ENCODE measurements at places on chromosomes 7 and 10.

GRCh38 chr7:107943018-107943417 is 52.0 kb downstream of the DLD start:
- no peak for DNase-seq

- DNase-seq, result no peak
Observed at GRCh38 chr7:71454981-71455380, 323.0 kb downstream of the GALNT17 start.

- DNase-seq, result no peak
Observed at GRCh38 chr10:89364531-89364930, 13.3 kb upstream of the IFIT1B start.

DNA sequence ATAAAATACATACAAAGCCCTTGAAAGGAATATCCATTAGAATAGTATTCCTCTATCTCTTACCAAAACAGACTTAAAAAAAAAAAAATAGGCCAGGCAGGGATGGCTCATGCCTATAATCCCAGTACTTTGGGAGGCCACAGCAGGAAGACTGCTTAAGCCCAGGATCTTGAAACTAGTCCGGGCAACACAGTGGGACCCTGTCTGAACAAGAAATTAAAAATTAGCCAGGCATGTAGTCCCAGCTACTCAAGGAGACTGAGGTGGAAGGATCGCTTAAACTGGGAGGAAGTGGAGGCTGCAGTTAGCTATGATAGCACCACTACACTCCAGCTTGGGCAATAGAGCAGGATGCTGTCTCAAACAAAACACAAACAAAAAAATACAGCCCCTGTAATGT is 9.6 kb downstream of the PDLIM1 start:
- DNase-seq, result no peak

- DNase-seq, result no peak
Observed at GRCh38 chr7:115476671-115477181, 553.8 kb downstream of the TFEC start.

GRCh38 chr10:34677591-34677990 is 137.5 kb downstream of the PARD3 start:
- DNase-seq, result peak; percentile 4

DNA sequence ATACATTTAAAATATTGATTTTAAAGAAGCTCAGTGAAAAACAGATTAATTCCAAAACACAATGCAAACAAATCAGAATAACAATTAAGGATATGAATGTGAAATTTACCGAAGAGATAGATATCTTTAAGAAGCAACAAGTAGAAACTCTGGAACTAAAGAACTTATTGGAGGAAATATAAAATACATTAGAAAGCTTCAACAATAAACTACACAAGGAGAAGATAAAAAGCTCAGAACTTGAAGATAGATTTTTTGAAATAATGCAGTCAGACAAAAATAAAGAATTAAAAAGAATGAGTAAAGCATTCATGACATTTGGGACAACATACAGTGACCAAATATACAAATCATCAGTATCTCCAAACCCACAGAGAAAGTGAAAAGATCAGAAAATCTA is 43.2 kb downstream of the HIBADH start:
- DNase-seq, result no peak

DNA sequence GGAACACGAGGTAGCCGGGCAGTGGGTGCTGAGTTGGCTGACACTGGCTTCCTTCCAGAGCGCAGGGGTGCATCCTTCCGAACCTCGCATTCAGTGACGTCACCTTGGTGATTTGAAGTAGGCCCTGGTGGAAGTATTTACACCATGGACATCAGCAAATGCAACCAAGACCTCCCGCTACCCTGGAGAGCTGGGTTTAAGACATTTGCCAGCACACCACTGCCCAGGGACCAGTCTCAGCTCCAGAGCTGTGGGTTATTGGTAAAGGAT is 106.4 kb upstream of the GPR26 start:
- DNase-seq, result no peak

DNA sequence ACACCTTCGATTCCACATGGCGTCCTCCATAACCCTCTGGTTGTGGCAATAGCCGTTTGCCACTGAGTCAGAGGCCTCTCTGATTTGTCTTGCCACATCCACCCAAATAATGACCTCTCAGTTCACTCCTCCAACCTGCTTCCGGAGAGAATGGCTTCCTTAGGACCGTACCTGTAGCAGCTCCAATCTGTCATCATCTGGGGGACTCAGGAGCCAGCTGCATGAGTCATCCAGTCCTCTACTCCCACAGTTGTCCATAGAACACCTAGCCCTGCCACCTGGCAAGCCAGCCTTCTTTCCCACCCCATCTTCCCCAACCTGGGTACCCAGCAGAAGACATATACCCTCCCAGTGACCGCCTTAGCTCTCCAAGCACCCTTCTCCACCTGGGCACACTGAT is 64.4 kb upstream of the MXI1 start:
- DNase-seq, result no peak

DNA sequence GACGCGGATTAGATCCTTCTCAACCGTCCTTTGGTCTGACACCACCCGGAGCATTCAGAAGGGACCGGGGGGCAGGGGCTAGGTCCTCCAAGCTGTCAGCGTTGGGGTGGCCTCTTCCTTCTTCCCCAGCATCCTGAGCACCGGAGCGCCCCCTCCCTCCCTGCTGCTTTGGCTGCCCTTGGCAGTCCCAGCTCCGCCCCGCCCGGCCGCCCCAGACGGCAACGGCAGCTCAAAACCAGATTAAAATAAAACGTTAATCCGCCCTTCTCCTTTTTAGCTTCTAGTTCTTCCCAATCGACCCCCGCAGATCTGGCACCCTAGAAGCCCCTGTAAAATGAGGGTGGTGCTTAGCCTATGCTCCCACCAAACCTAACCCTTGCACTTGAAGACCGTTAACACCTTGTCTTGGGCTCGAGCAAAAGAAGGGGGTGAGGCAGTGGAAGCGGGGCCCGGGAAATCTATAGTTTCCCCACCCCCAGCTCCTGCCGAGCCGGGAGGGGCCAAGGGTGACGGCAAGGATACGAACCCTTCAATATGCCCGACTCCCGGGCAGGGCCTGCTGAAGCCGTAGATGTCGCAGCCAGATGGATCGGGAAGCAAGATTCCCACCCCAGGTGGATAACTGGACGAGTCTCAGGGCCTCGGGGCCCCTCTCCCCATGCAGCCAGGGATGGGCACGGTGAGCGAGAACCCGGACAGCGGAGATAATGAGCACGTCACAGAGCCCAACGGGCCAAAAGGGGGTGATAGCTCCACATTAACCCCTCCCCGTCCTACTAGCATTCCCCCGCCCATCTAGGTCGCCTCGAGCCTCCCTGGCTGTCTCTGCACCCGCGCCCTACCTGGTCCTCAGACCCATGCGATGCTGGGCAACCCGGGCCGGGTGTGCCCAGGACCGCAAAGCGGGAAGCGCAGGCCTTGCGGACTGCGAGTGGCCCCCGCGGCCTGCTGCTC is 169.7 kb downstream of the NRF1 start:
- peak; percentile 55 for DNase-seq

DNA sequence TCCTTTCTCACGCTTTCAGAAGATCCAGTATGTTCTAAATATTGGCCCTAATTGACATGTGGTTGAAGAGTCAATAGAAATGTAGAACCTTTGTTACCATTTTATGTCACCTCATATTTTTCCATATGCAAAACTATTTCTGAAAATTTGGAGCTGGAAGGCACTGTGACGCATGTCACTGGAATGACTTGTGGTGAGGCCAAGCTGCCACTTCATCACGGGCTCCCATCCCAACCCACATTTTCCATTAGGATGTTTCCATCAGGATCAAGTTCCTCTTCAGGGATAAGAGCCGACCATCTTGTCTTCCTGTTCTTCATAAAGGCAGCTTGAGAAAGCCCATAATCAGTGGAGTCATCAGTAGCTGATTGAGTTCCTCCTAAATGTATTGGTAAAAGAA is 1241.7 kb downstream of the GATA3 start:
- no peak for DNase-seq

- no peak for DNase-seq
Observed at GRCh38 chr7:24793982-24794648, 36.9 kb upstream of the GSDME start.

DNA sequence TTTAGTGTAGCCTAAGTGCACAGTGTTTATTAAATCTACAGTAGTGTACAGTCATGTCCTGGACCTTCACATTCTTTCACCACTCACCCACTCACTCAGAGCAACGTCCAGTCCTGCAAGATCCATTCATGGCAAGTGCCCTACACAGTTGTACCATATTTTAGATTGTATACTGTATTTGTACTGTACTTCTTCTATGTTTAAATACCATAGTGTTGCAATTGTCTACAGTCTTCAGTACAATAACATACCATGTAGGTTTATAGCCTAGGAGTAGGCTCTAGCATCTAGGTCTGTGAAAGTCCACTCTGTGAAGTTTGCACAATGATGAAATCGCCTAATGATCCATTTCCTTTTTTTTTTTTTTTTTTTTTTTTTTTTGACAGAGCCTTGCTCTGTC is 12.0 kb downstream of the EEPD1 start:
- no peak for DNase-seq

DNA sequence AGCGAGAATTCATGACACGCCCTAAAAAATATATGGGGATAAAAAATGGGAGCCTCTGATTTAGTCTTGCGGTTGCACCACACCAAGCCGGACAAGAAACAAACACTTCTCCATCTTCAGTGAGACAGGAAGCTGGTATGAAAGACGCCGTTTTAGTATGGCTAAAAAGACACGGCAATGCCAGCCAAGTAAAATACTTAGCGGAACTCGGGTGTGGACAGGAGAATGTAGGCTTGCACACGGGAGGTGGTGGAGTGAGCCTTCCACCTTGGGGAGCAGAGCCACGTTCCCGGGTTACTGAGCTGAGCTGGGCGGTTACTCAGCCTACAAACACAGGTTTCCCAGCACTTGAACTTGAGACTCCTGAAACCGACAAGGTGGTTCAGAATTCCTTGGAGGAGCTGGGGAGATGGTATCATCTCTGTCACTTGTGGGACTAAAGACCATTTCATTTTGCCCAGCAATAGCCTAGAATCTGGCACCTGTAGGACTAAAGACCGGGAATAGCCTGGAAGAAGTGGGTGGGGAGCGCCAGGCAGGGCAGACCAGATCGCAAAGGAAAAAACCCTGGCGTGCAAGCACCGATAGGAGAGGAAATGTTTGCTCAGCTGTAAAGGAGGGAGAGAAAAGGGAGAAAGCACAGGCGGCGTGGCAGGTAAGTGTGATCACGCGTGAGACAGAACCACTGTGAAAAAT is 34.8 kb upstream of the SEPHS1 start:
- no peak for DNase-seq

- no peak for DNase-seq
Observed at GRCh38 chr10:58932577-58933314, 243.7 kb upstream of the PHYHIPL start.

- DNase-seq, result no peak
Observed at GRCh38 chr10:59668096-59668495, 41.6 kb downstream of the SLC16A9 start.

GRCh38 chr7:77989981-77990566 is 191.5 kb downstream of the PHTF2 start:
- DNase-seq, result peak; percentile 59

DNA sequence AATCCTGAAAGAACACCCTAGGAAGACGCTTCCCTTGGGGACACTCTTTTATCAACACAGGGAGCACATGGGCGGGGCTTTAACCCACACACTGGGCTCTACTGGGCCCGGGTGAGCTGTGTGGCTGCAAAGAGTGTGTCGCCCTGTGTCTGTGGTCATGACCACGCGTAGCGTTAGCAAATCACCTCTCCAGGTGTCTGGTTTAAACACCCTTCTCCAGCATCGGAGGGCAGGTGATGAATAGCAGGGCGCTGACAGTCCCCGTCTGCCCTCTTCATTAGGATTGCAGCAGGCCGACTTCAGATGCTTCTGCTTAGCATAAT is 127.7 kb downstream of the ADARB2 start:
- DNase-seq, result peak; percentile 57

DNA sequence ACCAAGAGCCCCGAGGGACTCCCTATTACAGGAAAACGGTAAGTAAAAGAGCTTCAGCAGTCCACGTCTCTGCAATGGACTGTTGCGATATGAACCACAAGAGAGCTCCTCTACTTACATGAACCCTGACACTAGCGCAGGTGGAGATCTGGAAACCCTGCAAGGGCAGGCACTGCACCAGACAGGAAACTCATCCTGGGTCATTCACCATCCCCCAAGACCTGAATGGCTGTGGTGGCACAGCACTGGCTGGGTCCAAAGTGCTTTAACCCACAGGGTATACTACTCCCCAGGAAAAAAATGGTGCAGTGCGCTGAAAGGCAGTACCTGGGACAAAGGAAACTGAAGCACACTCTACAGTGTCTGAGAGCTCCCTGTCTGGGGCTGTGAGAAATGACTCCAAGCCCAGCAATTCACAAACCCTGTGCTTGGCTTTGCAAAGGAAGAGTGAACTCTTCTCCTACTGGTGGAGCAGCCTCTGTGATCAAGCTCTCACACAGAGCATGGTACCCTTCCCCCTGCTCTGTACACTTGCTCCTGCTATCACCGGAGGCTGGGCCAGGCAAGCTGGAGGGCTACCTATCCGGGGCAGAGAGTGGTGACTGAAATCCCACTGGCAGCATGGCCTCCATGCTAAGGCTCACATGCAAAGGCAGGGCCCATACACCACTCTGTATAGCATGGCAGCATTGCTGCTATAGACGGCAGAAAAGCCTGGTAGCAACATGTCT is 44.9 kb downstream of the HIBADH start:
- DNase-seq, result no peak

GRCh38 chr10:46240684-46241565 is 45.9 kb upstream of the ANTXRL start:
- DNase-seq, result no peak

- DNase-seq, result no peak
Observed at GRCh38 chr10:43267811-43268210, 946 bp upstream of the RASGEF1A start.

DNA sequence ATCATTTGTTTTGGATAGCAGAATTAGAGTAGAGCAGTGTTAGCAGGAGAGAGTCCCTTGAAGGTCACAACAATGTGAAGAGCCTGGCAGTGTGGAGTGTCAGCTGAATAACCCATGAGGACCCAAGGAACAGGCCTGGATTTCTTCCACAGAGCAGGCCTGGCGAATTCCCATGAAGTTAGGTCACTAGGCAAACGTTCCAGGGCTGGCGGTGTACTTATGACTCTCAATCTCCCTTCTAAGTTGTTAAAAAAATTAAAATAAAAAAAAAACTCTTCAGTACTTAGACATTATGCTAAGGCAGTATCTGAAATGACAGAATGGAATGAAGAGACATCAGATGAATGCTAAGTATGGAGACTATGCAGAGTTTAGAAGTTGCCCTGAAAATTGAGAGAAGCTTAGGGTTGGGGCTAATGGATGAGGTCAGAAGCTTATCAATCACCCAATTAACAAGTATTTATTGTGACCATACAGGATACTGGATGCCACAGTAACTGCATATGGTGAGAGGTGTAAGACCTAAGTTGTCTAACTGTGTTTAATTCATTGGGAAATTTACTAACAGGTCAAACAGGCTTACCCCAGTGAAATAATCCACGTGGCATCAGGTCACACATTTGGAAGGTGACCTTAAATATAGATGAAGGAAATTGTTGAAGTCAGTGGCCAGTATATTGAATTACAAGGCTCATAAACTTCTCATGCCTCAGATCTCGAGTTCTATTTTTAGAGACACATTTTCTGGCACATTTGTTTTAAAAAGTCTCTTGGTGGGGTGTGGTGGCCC is 126.2 kb upstream of the NRP1 start:
- DNase-seq, result no peak
